ENCODE measurements at places on chromosomes 2 and 18.
A peak's percentile ranks its signal among the peaks of the same experiment; 100 is the strongest.

DNA sequence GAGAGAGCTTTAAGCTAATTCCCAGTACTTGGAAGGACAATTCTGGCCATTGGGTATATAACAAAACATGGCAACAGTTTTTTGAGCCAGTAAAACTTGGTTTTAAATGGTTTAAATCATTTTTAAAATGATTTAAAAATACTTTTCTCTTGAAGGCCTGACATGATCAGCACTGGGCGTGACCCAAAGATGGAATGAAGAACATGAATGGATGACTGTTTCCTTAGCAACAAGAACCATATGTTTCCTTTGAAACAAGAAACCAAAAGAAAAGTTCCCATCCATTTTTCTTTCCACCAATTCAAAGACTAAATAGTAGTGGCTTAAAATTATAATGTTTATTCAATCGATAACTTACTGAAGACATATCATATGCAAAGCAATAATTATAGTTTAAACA is 348.3 kb upstream of the FIGN start:
- no peak for DNase-seq

- no peak for DNase-seq
Observed at GRCh38 chr2:18200771-18201170, 322.3 kb downstream of the KCNS3 start.

DNA sequence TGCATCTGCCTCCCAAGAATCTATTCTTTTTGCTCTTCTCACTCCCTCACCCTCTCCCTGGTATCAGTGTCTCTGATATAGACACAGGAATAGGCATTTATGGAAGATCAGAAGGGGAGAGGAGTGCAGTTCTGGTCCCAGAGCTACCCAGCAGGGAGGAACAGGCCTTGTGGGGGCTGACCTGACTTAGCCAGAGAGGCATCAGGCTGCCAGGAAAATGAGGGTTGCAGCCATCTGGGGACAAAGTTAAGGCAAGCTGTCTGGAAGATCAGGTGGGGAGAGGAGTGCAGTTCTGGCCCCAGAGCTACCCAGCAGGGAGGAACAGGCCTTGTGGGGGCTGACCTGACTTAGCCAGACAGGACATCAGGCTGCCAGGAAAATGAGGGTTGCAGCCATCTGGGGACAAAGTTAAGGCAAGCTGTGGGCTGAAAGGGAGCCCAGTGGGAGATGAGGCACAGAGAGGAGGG is 69.9 kb upstream of the HK2 start:
- DNase-seq: no peak

GRCh38 chr2:106106622-106107508 is 87.2 kb downstream of the UXS1 start:
- no peak for DNase-seq

- no peak for DNase-seq
Observed at GRCh38 chr2:205531072-205531471, 151.2 kb upstream of the NRP2 start.

- no peak for DNase-seq
Observed at GRCh38 chr2:226743915-226744314, 55.7 kb downstream of the IRS1 start.

DNA sequence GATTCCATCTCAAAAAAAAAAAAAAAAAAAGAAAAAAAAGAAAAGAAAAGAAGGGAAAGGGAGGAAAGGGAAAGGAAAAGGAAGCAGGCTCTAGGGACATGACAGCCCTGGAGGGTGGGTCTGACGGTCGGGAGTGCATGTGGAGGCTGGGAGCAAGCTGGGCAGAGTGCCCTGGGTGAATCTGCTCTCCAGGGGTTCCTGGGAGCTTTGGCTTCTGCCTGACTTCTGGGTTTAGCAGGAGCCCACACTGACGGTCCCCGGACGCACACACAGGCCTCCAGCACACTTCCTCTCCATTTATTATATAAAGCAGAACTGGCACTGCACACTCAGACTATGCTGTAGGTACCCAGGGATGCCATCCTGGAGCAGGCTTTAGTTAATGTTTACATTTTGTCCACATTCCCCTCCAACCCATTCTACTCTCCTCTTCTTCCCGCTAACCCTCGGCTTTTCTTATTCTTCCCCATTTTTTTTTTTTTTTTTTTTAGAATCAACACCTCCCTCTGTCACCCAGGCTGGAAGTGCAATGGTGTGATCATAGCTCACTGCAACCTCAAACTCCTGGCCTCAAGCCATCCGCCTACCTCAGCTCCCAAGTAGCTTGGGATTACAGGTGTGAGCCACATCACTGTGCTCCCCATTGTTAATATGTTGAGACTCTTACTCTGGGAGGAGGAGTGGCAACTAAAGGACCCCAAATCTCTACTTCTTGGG is 151.1 kb upstream of the SLC1A4 start:
- no peak for DNase-seq

DNA sequence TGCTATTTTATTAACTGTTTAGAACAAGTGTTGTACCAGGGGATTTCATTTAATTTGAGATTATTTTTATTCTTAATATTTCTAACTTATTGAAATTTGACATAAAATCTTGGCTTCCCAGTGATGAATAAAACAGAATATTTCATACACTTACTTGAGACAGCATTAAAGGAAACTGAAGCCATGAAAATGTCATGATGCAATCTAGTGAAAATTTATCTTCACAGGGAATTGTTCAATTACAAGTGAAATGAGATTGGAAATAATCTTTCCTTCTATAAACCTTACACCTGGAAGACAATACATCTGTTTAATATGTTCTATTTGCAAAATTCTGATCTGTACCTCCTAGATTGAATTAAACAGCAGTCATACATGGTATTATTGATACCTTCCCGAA is 511.0 kb upstream of the CDH7 start:
- no peak for DNase-seq

DNA sequence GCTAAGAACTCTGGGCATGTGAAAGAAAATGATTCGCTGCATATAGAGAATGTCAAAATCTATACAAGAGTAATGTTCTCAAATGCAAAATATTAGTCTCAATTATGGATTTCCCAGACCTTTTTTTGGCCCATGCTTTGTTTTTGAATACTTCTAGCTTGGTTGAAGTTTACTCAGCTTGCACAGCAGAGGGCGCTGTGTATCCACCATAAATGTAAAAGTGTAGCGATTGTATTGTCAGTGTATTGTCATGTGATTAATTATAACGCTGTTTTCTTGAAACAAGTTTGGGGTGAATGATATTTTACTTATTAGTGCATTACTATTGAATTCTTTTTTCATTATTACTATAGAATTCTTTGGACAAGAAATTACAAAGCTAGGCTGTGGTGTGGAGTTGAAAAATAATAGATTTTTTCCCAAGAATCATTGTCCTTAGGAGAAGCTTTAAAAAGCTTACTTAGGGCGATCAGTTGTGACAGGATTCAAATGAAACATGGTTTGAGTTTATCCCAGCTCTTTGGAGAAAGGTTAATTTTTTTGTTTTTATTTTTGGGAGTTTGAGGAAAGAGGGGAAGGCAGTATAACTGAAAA is 98.3 kb downstream of the PIK3C3 start:
- DNase-seq: no peak

DNA sequence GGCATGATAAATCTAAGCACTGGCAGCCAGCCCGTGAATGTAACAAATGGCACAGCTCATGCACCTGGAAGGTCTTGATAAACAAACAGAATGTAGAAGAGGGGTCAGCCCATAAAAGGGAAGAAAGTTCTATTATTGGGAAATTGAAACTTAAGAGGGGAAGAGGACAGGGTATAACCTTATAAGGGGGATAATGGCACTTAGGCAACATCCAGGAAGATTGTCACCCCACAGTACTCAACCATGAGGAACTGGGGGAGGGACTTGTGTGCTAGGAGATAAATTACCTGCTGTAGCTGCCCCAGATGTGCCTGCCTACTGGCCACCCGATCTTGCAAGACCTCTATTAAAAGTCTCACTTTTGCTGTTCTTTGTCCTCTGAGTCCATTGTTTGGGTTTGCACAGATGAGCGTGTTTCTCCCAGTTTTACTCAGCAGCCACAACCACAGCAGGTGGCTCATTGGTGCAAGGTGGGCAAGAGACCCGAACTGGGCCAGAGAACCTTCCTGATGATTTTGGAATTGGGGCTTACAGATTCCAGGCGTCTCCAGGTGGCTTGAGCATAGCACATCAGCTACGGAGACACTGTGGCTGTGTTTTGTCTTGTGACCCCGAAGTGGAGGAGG is 79.0 kb upstream of the TAF1B start:
- no peak for DNase-seq

DNA sequence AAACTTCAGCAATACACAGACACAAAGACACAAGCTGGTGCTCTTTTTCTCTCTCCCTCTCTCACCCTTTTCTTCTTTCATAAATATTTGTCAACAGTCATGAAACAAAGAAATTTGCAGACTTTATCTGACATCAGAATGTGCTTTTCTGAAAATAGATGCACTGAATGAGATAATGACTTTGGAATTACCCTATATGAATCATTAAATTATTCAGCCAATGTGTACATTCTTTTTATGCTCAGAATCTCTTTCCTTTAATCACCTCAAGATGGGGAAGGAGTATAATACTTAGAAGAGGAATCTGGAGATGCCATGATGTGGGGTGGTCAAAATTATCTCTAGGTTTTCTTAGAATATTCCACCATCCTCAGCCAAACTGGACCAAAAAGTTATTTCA is 289.9 kb downstream of the LRRTM1 start:
- no peak for DNase-seq

GRCh38 chr18:79790996-79791972 is 6.5 kb upstream of the KCNG2 start:
- DNase-seq: no peak

GRCh38 chr18:67652288-67652687 is 135.8 kb upstream of the DSEL start:
- no peak for DNase-seq

GRCh38 chr2:111653103-111653624 is 230.8 kb downstream of the ANAPC1 start:
- no peak for DNase-seq

GRCh38 chr2:224260372-224261020 is 141.4 kb downstream of the FAM124B start:
- peak; percentile 57 for DNase-seq

DNA sequence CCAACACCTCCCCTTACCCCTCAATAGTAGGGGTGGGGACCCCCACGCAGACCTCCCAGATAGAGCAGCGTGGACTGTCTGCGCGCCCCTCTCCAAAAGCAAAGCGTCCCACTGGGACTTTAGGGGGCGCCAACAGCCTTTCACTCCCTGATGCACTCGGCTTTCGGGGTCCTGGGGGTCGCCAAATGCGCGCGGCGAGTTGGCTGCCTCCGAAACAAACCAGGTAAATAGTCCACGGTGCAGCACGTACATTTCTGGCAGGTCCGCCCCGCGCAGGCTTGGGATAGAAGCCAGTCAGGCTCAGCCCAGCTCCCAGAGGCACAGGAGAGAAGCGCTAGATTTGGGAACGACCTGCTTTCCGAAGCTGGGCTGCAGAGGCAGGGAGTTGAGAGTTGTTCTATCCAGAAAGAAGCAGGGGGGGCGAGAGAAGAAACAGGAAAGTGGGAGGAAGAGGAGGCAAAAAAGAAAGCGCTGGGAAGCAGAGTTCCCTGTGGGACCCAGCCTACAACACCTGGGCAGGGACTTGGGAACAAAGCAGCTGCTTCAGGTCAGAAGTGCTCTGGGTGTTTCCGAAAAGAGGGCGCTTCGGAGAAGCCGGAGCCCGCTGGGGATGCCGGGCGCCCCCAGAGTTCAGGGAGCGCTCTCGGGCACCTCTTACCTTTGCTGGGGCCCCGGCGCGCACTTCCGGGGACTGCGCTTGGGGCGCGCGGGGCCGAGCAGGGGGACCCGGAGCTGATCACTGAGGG is 544 bp downstream of the EVA1A start:
- no peak for DNase-seq

DNA sequence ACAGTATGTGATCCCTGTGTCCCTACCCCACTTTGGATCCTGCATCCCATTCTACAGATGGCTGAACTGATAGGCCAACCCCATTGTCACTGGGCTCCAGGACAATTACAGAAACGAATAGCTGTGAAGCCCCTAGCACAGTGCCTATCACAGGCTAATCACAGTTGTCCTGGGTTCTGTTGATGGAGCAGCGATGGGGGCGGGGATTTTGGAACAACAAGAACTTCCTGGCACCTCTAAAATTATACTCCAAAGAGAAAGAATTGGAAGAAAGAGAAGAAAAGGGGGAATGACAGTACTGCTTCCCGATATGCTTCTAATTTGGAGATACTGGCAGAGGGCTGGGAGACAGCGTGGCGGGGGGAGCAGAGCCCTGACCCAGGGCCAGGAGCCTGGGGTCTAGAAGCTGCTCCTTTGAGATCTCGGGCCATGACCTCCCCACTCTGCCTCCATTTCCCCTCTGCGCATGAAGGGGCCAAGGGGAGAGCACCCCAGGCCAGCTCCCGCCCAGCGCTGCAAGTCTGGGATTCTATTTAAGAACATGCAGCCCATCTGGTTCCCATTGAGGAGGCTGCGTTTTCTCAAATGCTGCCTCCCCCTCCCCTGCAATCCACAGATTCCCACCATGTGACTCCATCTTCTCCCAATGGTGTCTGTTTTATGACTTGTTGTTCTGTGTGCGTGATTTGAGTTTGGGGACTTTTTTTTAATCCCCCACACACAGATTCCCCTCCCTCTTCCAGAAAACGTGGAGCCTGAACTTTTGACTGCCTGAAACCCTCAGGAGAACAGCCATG is 202.7 kb downstream of the CYP26B1 start:
- no peak for DNase-seq

DNA sequence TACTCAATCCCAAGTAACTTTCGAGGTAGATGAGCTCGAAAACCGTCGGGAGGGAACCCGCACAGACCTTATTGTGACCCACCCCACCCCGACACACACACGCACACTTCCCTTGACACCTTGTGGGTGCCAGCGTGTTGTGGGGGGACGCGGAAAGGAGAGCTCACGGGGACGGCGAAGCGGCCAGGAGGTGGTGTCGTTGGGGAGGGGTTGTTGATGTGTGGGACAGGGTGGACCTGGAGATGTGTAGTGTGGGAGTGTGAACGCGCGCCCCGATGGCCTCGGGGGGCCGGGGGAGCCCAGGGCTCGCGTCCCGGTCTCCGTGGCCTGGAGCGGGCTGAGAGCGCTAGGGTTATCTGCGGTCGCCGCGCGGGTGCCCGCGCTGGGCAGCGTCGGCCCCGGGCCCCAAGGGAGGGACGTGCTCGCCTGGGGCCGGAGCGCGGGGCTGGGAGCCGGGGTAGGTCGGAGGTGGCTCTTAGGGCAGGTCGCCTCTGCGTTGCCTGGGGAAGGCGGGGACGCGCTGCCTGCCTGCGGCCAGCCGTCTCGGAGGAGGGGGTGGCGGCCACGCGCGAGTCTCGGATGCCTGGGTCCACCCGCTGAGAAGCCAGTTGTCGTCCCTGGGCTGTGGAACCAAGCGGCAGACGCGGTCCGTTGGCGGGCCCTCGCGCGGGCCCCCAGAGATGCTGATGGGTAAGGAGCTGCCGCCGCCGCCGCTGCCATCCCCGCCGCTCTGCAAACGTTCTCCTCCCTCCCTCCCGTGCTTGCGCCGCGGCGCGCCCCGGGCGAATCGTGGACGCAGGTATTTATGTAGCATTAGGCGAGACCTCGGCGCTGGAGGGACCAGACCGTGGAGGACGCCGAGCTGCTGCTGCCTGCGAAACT is 1.6 kb downstream of the KLHL29 start:
- DNase-seq: no peak

DNA sequence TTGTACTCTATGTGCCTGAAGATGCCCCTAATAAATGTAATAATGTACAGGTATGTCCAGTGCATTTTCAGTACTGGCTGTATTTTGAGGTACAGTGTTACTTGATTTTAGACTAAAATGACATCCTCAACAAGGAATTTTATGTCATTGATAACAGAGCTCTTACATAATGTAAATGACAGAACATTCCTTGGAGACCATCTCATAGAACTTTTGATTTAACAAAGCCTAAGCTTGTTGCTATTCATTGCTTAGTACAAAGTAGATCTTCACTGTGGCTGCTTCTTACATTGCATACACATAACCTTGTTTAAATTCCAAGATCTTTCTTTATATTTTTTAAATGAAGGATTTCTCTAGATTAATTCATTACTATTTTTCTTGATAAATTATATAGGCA is 24.1 kb downstream of the DYNC1I2 start:
- DNase-seq: no peak
